Mucosa of gallbladder (tissue), 1 donor: ENCODE measurements at places on chromosomes 6 and 20.

DNA sequence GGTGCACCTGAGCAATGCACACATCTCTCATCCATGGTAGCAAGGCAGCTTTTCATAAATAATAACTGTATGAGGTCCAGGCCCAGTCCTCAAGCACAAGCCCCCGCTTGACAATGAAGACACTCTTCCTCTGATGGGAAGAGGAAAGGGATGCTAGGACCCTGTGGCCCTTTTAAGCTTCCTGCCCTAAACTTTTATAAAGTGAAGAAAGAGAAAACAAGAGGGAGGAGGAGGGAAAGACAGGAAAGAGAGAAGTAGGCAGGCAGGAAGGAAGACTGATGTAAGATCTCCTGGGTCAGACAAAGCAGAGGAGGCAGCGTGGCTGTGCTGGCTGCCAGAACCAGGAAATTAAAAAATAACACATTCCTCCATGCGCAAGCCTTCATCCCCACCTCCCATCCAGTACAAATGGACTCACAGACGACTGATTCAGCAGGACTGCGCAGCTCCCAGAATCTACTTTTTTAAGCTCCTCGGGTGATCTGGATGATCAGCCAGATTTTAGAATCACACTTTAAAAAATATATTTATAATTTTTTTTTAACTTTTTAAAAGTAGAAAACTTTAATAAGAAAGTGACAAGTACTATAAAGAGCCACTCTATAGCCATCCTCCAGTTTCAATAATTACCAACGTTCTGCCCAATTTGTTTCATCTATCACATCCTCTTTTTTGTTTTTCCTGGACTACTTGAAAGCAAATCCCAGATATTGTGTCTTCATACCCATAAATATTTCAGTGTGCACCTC is 16.5 kb downstream of the TNFAIP3 start:
- no peak for DNase-seq

- no peak for DNase-seq
Measured at GRCh38 chr6:47743744-47744143, 38.1 kb upstream of the OPN5 start.

- no peak for DNase-seq
Measured at GRCh38 chr6:17182961-17183360, 81.1 kb downstream of the STMND1 start.

DNA sequence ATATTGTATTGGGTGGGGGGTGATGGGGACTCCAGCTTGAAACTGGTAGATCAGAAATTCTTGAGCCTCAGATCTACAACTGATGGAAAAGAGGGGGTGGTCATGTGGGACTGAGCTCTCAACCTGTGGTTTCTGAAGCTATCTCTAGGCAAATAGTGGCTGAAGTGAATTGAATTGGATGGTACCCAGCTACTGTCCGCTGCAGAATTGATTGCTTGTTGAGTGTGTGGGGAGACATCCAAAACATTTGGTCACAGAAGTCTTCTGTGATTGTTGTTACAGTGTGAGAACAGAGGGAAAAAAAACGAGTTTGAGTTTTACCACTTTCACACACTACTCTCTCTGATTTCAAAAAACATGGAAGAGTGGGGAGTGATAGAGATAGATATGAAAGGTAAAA is 14.8 kb downstream of the CDS2 start:
- DNase-seq = no peak

DNA sequence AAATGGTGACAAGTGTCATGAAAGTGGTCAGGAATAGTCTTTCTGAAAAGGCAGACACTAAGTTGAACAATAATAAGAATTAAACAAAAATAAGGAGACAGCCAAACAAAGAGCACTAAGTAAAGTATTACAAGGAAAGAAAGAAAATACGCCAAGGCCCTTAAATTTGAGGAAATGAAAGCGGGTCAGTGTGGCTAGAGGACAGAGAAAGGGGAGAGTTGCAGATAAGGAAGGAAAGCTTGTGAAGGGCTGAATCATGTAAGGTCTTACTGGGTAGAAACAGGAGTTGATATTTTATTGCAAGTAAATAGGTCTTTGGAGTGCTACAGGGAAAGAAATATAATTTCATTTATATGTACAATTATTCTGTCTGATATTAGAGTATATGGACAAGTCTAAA is 732.1 kb downstream of the EPHA7 start:
- no peak for DNase-seq

DNA sequence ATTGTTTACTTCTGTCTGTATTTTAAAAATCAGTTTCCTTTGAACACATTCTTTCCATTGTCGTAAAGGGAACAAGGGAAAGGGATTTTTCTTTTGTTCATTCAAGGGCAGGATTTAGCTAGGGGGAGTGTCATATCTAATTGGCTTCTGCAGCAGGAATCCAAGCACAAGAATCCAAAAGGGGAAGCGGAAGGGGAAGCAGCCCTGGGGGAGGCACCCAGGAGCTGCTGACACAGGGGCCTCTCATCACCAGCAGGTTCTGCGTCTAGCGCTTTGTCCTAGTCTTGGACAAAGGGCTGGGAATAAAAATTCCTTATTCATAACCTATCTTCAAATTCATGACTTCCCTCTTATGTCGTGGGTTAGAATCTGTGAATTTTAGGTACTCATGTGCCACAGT is 13.7 kb downstream of the RIPK1 start:
- DNase-seq = no peak

DNA sequence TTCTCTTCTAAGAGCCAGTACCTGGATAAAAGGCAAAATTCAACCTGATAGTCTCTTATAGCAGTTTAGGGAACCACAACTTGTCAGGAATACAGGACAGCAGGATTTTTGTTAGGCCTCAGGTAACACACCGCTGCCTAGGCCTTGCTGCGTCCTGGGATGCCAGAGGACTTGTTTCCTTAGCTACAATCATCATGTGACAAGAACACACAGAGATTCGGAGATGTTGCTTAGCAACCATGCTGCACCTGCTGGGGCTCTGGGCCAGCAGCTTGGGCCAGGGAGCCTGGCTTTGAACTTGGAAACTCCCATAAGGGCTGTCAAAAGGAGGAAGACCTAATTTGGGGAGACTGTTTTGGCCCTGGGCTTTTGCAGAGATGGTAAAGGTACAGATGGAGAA is 36.1 kb upstream of the CHD6 start:
- no peak for DNase-seq

DNA sequence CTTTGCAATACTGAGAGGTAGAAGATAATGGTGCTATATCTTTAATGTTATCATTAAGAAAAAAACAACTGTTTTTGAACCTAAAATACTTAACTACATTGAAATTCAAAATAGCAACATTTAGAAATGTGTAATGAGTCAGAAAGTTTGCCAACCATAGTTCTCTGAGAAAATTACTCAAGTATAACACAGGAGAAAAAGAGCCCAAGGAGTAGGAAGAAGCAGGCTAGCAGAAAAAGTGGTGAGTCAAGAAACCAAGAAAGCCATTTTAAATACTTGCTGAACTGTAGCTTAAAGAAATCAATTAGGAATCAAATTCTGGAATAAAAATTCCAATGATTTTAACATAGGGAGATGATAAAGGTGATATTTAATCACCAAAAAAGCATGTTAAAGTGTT is 181.0 kb upstream of the RSPO3 start:
- DNase-seq = no peak

GRCh38 chr6:7468382-7469081 is 72.9 kb upstream of the DSP start:
- DNase-seq = no peak

DNA sequence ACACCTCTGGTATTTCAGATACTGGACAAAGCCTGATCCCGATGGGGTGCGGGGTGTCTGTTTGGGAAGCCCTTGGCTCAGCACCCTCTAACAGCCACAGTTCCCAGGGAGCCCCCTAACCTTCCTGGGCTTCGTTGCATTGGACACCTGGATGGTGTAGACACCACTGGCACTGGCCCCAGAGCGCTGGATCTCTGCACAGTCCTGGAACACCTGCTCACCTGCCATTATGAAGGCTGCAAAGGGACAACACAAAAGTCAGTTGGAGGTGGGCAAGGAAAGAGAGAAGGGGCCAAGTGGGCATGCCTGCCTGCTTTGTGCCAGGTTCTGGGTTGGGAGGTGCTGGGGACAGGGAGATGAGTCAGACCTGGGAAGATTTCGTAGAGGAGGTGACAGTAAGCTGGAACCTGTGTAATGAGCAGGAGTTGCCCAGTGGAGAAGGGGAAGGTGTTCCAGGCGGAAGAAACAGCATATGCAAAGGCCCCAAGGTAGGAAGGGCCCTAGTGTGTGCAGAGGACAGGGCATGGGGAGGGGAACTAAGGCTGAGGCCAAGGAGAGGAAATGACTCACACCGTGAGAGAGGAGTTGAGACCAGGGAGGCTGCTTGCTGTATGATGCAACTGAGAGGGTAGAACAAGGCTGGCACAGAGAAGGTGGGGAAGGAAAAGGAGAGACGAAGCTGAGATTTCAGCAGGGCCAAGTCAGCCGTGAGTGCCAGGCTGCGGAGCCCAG is 34.9 kb downstream of the ANGPT4 start:
- no peak for DNase-seq

GRCh38 chr20:50982363-50982762 is 23.7 kb downstream of the MOCS3 start:
- DNase-seq = no peak

DNA sequence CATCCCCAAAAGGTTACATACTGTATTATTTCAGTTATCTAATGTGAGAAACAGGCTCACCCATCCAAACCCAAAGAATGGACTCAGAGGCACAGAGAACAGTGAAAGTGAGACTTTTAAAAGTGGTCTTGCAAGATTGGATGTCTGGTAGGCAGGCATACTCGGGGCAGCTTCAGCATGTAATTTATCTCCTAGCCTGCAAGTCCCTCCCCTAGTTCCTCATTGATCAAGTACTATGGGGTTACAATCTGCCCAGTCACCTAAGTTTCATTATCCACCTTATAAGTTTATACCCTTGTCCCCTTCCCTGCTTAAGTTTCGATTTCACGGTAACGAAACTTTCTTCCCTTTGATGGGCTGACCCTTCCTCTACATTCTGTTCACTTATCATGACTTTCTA is 20.8 kb upstream of the ZNF451 start:
- DNase-seq = no peak

GRCh38 chr20:44399446-44399845 is 43.9 kb downstream of the HNF4A start:
- no peak for DNase-seq

GRCh38 chr6:3518356-3519190 is 61.7 kb upstream of the SLC22A23 start:
- DNase-seq = peak; percentile 55

DNA sequence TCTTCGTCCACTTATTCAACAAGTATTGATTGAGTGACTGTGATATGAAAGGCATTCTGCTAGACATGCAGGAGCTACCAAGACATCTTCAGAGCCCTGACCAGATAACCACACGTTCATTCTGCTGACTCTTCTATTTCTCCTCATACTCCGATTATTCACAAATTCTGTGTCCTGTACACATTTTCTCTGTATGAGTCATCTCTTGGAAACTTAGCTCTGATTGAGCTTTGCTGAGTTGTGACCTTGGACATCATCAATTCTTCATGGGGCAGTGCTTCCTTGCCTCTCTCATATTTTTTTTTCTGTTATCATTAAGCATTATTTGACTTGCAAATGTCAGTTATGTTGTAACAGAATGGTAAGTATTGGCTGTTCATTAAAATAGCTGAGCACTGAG is 351.6 kb upstream of the CNR1 start:
- DNase-seq = no peak

- no peak for DNase-seq
Measured at GRCh38 chr6:4463236-4463635, 313.0 kb upstream of the CDYL start.

GRCh38 chr20:46990017-46990595 is 95.5 kb downstream of the EYA2 start:
- no peak for DNase-seq

GRCh38 chr20:13101706-13102105 is 92.9 kb downstream of the SPTLC3 start:
- DNase-seq = no peak

GRCh38 chr6:52976149-52976548 is 18.9 kb downstream of the GSTA4 start:
- no peak for DNase-seq

DNA sequence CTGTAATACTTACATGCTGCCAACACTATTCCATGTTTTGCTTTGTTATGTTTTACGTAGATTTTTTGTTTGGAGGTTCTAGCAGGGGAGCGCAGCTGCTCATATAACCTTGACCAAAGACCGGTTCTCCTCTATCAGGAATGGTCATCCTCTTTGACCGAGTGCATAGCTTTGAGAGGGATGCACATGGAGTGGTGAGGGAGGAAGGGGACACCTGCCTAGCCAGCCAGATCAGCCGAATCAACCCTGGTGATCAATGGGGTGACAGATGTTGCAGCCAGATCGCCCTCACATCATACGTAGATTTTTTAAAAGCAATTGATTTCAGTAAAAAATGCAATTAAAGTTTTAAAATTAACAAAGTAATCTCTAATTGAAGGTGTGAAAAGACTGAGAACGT is 6.3 kb downstream of the DSTN start:
- DNase-seq = no peak

DNA sequence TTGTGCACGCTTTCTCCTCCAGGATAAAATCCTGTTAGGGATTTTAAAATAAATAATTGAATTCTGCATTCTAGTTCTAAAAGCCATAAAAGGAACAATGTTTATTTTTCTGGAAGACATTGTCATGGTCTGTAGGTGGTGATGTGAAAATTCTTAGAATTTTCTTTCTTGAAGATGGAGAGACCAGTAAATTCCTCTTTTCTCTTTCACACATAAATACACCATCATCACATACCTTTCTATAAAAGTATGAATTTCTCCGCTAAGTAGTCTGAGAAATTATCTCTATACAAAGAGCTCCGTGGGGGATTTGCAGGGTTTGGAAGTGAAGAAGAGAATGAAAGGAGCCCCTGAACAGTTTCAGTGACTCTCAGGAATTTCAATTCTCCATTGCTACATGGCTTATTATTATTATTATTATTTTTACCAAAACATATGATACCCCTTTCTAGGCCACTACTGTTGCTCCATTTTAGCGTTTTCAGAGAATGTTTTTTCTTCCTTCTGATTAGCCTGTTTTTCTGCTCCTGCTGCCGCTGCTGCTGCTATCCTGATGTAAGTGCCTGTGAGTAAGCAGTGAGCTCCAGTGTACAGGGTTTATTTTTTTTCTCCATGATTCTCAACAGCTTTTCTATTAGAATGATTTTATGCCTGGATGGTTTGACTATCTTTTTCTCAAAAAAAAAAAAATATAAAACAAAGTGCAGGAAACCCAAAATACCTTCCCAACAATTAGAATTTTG is 145.8 kb downstream of the SAMD5 start:
- DNase-seq = no peak

- no peak for DNase-seq
Measured at GRCh38 chr20:15784020-15784419, 789.2 kb downstream of the KIF16B start.

GRCh38 chr20:21146215-21146614 is 20.3 kb downstream of the KIZ start:
- DNase-seq = no peak

DNA sequence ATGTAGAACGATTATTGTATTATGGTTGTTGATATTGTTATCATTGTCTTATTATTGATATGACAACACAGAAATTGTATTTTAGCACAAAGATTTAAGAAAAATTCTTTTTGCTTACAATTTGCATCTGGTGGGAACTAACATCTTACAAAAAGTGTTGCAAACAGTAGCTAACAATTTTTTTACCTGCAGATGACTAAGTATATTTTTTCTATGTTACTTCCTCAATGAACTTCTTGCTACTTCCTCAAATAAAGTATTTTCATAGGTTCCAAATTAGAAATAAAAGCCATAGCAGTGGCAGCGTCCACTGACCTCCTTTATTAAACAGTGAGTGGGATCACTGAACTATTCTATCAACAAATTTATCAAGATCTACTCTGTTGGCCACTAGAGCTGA is 847.0 kb downstream of the PHF3 start:
- DNase-seq = no peak
